ENCODE measurements at places on chromosomes 3 and 15. TPM values are rescaled to one million over a fixed set of nuclear protein-coding genes. Genes with fewer than 3 reads are reported as not detected.

Gene CMTM8
- 1.7 TPM for total RNA-seq

DNA sequence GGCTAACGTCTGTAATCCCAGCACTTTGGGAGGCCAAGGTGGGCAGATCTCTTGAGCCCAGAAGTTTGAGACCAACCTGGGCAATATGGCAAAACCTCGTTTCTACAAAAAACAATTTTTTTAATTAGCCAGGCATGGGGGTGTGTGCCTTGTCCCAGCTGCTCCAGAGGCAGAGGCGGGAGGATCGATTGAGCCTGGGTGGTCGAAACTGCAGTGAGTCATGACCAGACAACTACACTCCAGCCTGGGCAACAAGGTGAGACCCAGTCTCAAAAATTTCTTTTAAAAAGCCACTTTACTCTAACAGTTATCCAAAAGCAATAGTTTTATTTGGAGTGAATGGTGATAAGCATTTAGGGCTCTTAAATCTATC lies 12.5 kb downstream of the TRIM59 start:
- ATAC-seq: no peak

DNA sequence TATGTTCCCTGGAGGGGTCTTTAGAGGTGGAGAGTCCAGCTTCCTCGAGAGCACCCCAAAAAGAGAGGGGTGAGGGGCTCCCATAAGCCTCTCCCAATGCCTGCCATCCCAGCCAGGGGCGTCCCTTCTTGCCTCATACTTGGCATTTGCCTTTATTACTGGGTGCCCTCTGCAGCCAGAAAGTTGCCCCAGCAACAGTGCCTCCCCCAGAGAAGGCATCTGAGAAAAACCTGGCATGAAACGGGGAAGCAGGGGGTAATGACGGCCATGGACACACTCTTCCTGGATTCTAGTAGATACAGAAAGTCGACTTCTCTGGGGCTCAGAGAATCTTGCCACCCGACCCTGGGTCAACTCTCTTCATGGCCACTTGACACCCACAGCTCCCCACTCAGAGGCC lies 90.1 kb downstream of the PCSK6 start:
- no peak for ATAC-seq

- ATAC-seq: peak; percentile 68
Measured at GRCh38 chr3:114122027-114122709, 56.7 kb downstream of the DRD3 start.

- peak; percentile 63 for ATAC-seq
Measured at GRCh38 chr3:52313774-52314188, 2.3 kb upstream of the DNAH1 start.

DNA sequence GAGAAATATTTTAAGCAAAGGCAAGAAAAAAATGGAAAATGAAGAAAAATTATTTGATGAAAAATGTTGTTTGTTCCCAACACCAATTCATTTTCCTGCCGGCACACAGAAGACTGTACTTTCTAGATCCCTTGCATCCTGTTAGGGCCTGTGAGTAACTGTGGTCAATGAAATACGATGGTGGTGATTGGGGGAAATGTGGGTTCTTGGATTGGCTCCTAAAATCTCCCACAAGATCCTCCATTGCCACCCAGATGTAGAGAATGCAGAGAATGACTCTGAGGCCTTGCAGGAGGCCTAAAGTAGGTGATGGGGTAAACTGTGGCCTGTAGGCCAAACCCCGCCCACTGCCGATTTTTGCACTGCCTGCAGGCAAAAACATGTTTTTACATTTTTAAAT lies 46.3 kb upstream of the C3orf70 start:
- ATAC-seq: no peak

Gene MESD
- total RNA-seq: 26.9 TPM

Gene GRM7
- total RNA-seq: not detected
